ENCODE measurements at places on chromosomes 11 and 22.

DNA sequence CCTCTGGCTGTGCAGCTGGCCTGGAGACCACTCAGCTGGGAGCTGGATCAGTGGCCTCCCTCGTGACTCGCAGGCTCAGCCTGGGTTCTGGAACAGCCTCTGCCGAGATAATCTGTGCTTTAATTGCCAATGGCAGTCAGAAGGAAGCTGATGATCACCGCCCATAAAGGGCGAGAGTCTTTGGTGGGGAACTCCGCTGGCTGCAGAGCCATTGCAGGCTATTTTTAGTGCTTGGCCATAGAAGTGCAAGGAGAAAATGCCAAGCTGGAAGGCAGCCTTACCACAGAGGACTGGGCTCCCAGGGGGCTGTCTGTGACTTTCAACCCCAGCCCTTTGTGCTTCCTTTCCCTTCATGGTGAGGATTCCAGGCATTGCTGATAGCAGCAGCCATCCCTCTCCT lies 62.2 kb upstream of the TENM4 start:
- no peak for DNase-seq

DNA sequence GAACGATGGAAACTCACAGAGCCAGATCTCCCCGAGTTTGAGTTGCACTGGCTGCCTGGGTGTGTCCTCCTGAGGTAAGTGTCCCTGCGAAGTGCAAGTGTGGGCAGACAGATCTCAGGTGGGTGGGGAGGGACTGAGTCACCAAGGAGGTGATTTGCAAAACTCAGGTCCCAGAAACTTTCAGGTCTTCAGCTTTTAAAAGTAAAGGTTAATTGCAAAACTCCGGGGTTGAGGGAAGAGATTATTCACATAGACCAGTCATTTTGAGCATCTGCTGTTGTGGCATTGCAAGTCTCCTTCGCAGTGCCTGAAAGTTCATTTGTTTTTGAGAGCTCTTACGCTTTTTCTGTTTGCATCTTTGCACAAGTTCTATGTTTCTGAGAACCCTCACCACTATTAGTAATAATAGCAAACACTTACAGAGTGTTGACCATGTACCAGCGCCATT lies 7.1 kb downstream of the CD44 start:
- DNase-seq, result no peak

DNA sequence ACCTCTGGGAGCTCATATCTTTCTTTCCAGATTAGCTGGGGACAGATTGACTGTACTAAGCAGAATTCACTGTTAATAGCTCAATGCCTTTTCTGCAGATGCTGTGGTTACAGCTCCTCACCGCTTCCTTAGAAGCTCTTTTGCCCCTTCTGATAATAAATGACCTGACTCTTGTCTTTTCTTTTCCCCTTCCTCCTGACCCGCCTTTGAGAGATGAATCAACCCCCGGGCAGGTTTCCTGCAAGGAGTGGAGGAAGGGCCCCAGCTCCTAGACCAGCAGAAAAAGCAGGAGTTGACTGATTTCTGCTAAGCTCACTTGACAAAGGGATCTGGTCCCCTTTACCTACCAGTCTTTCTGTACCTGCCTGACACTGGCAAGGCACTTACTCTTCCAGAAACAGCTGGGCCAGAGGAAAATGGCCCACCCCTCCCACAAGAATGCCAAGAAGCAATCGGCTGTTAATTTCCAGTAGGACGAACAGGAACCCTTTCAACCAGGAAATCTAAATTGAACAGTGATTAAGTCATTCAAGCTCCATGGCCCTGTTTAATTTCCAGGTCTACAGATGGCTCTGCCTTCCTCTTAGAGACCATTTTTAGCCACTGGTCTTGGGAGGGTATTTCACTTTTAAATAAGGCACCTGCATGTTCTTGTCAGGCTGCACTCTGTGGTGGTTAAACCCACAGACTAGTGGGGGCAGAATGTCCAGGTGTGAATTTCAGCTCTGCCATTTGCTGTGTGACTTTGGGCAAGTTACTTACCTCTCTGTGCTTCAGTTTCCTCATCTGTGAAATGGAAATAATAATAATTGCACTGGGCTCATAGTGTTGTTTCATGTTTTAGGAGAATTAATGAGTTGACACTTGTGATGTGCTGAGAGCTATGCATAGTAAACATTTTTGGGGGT lies 67.5 kb downstream of the PRR5L start:
- DNase-seq, result peak; percentile 89

- peak; percentile 69 for DNase-seq
Measured at GRCh38 chr11:128417607-128418324, 169.6 kb downstream of the ETS1 start.

GRCh38 chr22:38264322-38264843 lies 8.4 kb downstream of the TMEM184B start:
- DNase-seq, result no peak

DNA sequence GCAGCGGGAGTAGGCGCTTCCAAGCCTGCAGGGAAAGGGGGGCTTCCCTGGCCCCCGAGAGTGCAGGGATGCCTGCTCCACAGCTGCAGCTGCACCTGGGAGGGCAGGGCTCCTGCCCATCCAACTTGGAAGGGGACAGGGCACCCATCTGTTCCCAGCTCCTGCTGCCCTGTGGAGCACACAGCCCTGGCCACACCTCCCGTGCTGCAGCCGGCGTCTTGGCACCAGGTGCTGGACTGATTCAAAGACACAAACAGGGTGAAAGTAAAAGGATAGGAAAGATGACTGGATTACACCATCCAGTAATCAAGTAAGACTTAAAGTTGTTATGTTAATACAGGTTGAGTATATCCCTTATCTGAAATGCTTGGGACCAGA lies 14.8 kb downstream of the NPAT start:
- no peak for DNase-seq

Measured in kidney glomerular epithelial cell (primary cell).